ENCODE measurements at places on chromosomes 2 and 18.

GRCh38 chr2:211371465-211371864, 815.1 kb downstream of the CPS1 start:
- H3K27me3 ChIP-seq: no peaks in the 10 kb centered on the region
- no peak overlapping the region for H3K27ac ChIP-seq
- no peak for DNase-seq
- no peaks in the 10 kb centered on the region for H3K4me1 ChIP-seq

DNA sequence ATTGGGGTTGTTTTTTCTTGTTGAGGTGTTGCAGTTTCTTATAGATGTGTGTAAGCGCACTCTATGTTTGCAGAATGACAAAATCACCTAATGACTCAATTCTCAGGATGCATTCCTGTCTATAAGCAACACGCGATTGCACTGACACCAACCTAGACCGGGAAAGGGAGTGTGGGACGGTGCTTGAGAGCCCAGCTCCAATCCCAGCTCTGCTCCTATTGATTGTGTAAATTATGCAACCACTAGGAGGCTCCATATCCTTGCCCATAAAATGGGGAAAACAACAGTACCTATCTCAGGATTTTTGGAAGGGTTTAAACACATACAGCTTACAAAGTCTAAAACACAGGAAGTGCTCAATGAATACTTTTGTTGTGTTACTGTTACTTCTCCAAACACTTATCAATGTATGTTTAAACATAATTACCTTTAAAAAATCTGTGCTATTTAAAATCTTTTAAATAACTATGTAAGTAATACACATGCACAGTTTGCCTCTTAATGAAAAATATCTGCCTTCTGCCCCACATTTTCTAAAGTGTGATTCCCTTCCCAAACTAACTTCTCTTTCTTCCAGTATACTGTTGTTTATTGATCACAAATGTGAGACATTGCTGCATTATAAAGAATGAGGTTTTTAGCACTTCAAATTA, 132.5 kb downstream of the SPHKAP start:
- no peaks in the 10 kb centered on the region for H3K4me1 ChIP-seq
- no peak for DNase-seq
- no peak overlapping the region for H3K4me3 ChIP-seq
- no peaks in the 10 kb centered on the region for H3K27me3 ChIP-seq

GRCh38 chr18:65852273-65852672, 101.5 kb downstream of the CDH7 start:
- no peak for DNase-seq
- H3K36me3 ChIP-seq: no peaks in the 10 kb centered on the region
- no peak overlapping the region for H3K27ac ChIP-seq
- H3K4me1 ChIP-seq: no peaks in the 10 kb centered on the region
- no peak overlapping the region for H3K4me3 ChIP-seq
- H3K27me3 ChIP-seq: no peaks in the 10 kb centered on the region

GRCh38 chr2:4020153-4020552, 316.8 kb downstream of the DCDC2C start:
- no peak for DNase-seq
- no peaks in the 10 kb centered on the region for H3K4me1 ChIP-seq
- H3K27ac ChIP-seq: no peak overlapping the region
- H3K27me3 ChIP-seq: no peaks in the 10 kb centered on the region
- no peaks in the 10 kb centered on the region for H3K36me3 ChIP-seq
- H3K4me3 ChIP-seq: no peak overlapping the region

DNA sequence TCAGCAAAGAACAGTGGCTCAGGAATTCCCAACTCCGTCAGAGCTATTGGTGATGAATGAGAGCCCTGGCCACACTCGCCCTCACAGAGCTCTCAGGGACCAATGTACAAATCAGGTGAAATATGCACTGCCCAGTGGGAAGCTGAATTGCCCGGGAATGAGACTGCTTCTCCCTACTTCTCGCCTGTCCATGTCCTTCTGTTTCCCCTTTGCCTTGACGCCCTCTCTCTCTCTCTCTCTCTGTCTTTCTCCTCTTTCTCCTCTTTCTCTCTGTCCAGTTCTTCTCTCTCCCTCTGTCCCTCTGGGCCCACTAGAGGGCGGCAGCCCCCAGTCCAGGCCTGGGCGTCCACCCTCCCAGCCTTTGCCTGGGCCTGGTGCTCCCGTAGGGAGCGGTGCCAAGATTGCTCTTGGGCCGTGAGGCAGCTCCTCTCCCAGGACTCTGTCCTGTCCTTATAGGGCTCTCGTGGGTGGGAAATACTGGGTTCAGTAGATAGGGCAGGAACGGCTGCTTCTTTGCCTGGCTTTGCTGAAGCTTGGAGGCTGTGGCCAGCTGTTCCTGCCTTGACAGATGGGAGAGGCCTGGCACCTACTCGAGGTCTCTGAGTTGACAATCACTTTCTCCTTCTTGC, 28.4 kb upstream of the PUM2 start:
- no peaks in the 10 kb centered on the region for H3K27me3 ChIP-seq
- H3K4me1 ChIP-seq: peaks cover 19% of the 10 kb centered on the region
- H3K27ac ChIP-seq: peak overlapping the region; percentile 60
- H3K36me3 ChIP-seq: no peaks in the 10 kb centered on the region
- no peak overlapping the region for H3K4me3 ChIP-seq

- H3K27me3 ChIP-seq: no peaks in the 10 kb centered on the region
- peak; percentile 27 for DNase-seq
- no peaks in the 10 kb centered on the region for H3K36me3 ChIP-seq
- H3K27ac ChIP-seq: no peak overlapping the region
- peaks cover 7% of the 10 kb centered on the region for H3K4me1 ChIP-seq
Observed at GRCh38 chr2:86017901-86018896, 87.5 kb downstream of the POLR1A start.

- H3K4me3 ChIP-seq: no peak overlapping the region
- no peaks in the 10 kb centered on the region for H3K27me3 ChIP-seq
- no peaks in the 10 kb centered on the region for H3K36me3 ChIP-seq
- no peak overlapping the region for H3K27ac ChIP-seq
- no peaks in the 10 kb centered on the region for H3K4me1 ChIP-seq
- DNase-seq: no peak
Observed at GRCh38 chr2:64976276-64976675, 12.9 kb upstream of the SLC1A4 start.

- peaks cover 50% of the 10 kb centered on the region for H3K4me1 ChIP-seq
- no peaks in the 10 kb centered on the region for H3K27me3 ChIP-seq
- peak overlapping the region; percentile 90 for H3K27ac ChIP-seq
- no peaks in the 10 kb centered on the region for H3K36me3 ChIP-seq
- peak overlapping the region; percentile 95 for H3K4me3 ChIP-seq
- no peak for DNase-seq
Observed at GRCh38 chr2:230714136-230714480, 1.5 kb downstream of the CAB39 start.

GRCh38 chr18:64403784-64404503, 255.1 kb upstream of the LINC00305 start:
- H3K36me3 ChIP-seq: no peaks in the 10 kb centered on the region
- no peak for DNase-seq
- no peaks in the 10 kb centered on the region for H3K27me3 ChIP-seq
- H3K4me3 ChIP-seq: no peak overlapping the region
- no peaks in the 10 kb centered on the region for H3K4me1 ChIP-seq

DNA sequence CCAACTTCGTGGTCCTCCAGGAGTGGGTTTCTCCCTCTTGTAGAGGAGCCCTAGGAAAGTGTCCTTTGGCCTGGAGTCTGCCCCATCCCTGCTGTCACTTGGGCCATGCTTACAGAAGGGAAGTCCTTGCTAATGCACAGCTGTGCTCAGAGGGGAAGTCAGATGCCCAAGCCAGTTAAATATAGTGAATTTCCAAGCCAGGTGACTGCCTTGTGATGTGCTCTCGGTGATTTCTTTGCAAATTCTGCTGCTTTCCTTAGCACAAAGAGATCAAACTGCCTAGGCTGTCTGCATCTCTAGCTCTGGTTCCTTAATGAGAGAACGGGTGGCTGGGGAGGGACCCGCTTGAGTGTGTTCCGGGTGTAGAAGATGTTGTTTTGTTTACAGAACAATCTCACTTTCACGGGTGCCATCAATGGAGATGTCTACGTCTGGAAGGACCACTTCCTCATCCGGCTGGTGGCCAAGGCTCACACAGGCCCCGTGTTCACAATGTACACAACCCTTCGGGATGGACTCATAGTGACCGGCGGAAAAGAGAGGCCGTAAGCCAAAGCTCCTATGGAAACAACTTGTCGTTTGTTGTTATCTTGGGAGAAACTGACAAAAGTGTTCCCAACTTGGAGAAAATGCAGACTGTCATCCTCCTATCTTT, 91.4 kb downstream of the RTN4 start:
- H3K36me3 ChIP-seq: no peaks in the 10 kb centered on the region
- no peaks in the 10 kb centered on the region for H3K27me3 ChIP-seq
- H3K4me3 ChIP-seq: no peak overlapping the region
- DNase-seq: no peak

DNA sequence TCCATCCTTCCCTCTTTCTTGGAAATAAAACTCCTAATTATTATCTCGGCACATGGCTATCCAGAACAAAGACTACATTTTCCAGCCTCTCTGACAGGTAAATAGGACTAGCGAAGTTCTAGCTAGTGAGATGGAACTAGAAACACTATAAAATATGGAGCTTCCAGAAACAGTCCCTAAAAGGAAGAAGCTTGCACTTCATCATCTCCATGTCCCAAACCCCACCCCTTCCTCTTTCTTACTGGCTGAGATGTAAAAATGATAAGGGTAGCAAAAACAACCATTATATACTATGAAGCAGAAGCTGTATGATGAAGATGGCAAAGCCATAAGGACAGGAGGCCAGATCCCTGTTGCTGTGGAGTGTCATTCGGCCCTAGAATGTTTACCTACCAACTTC, 11.7 kb upstream of the ACTR2 start:
- DNase-seq: no peak
- H3K27ac ChIP-seq: no peak overlapping the region
- H3K27me3 ChIP-seq: no peaks in the 10 kb centered on the region

- no peaks in the 10 kb centered on the region for H3K27me3 ChIP-seq
- H3K4me1 ChIP-seq: no peaks in the 10 kb centered on the region
- DNase-seq: no peak
- H3K36me3 ChIP-seq: no peaks in the 10 kb centered on the region
Observed at GRCh38 chr2:60998628-60999545, 18.6 kb upstream of the PEX13 start.

DNA sequence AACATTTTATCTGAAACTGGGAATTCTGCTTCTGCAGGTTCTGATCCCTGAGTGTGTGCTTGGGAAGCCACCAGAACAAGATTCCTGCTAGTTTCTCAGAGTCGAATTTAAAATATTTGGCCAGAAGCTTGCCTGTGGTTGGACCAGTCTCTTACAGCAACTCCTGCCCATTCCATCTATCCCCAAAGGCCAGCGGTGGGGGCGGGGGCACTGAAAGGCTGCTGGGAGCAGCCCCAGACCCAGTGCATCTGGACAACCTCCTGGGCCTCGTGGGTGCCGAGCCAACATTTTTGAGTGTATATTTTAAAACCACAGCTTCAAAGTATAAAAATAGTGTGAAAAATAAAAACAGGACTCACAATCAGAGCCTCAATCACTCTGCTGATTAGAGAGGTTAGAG, 38.6 kb upstream of the ZFP36L2 start:
- no peaks in the 10 kb centered on the region for H3K36me3 ChIP-seq
- H3K27ac ChIP-seq: peak overlapping the region; percentile 90
- H3K4me3 ChIP-seq: peak overlapping the region; percentile 1
- H3K4me1 ChIP-seq: no peaks in the 10 kb centered on the region
- DNase-seq: peak; percentile 83

- no peaks in the 10 kb centered on the region for H3K36me3 ChIP-seq
- H3K27me3 ChIP-seq: no peaks in the 10 kb centered on the region
- no peak overlapping the region for H3K4me3 ChIP-seq
Observed at GRCh38 chr2:88530081-88530480, 77.6 kb upstream of the FOXI3 start.

- peaks cover 5% of the 10 kb centered on the region for H3K4me1 ChIP-seq
- DNase-seq: no peak
- no peak overlapping the region for H3K4me3 ChIP-seq
- no peaks in the 10 kb centered on the region for H3K36me3 ChIP-seq
- H3K27me3 ChIP-seq: no peaks in the 10 kb centered on the region
- no peak overlapping the region for H3K27ac ChIP-seq
Observed at GRCh38 chr18:61587865-61588264, 254.6 kb downstream of the CDH20 start.

DNA sequence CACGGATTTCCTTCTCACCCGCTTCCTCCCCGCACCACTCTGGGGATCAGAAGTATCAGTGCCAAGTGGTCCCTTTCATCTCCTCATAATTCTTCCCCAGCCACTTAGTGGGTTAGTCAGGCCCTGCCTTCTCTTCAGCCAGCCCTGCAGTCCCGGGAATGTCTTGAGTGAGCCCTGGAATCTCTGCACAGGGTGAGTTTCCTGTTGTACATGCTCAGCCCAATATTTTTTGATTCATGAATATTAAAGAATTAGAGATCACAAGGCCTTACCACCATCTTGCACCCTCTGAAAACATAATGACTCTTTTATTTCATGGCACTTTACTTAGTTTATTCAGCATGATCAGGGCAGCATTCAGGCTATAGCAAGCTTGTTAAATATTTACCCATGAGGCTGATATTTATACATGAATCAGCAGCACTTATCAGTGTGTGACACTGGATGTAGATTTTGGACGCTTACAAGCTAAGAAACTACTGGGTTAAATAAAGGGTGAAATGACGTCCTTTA, 159.4 kb upstream of the FOSL2 start:
- H3K27ac ChIP-seq: no peak overlapping the region
- no peak overlapping the region for H3K4me3 ChIP-seq
- peaks cover 7% of the 10 kb centered on the region for H3K4me1 ChIP-seq

Data from tibial artery (tissue), 4 donors.